Muscle of leg (tissue), 16 donors: ENCODE measurements at places on chromosomes 2 and 18. TPM values are rescaled to one million over a fixed set of nuclear protein-coding genes. Genes with fewer than 3 reads are reported as not detected.

Gene CDH7
- total RNA-seq: 0.98 TPM

Gene ST8SIA5
- total RNA-seq: 1.0 TPM

Gene CD8B2
- 0.09 TPM for total RNA-seq

Gene VWA3B
- total RNA-seq: 0.13 TPM

Gene SMYD5
- total RNA-seq: 31.8 TPM

Gene GPR35
- 1.1 TPM for total RNA-seq

Gene PAX8
- total RNA-seq: 0.44 TPM

Gene EVX2
- 0.18 TPM for total RNA-seq

- peaks cover 3% of the 10 kb centered on the region for H3K36me3 ChIP-seq
- H3K27me3 ChIP-seq: no peaks in the 10 kb centered on the region
- H3K27ac ChIP-seq: no peak overlapping the region
- H3K4me1 ChIP-seq: no peaks in the 10 kb centered on the region
Observed at GRCh38 chr2:189109921-189110397, 69.6 kb downstream of the COL5A2 start.

DNA sequence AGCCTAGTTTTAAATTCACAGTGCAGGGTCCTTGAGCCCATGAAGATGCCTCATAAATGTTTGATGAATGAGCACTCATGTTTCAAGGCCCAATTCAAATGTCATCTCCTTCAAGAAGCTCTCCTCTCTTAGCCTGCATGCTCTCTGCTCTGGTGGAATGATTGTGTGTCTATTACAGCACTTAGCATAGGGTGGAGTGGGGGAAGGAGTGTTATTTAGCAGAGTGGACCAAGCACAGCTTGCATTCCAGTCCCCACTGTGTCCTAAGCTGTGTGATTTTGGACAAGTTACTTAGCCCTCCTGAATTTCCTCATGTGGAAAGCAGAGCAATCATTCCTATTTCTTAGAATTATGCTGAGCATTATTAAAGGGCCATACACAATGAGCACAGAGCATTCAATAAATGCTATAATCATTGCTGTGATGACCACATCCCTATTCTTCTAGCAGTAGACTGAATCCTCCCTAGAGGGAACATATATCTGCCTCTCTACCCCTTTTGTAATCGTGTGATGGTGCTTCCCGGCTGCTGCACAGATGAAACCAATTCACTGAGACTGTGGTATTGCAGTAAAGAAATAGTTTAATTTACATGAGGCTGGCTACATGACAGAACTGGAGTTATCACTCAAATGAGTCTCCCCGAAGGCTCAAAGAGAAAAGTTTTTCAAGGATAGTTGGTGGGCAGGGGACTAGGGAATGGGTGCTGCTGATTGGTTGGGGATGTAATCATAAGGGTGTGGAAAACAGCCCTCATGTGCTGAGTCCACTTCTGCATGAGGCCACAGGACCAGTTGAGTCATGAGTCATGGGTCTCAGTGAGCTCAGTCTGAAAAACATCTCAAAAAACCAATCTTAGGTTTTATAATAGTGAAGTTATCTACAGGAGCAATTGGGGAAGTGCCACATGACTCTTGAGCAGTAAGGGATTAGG, 173.4 kb upstream of the NDUFV2 start:
- H3K27ac ChIP-seq: no peak overlapping the region
- no peaks in the 10 kb centered on the region for H3K27me3 ChIP-seq
- DNase-seq: no peak
- no peaks in the 10 kb centered on the region for H3K4me1 ChIP-seq
- H3K4me3 ChIP-seq: no peak overlapping the region

- H3K36me3 ChIP-seq: peaks cover 45% of the 10 kb centered on the region
- no peak for DNase-seq
- no peaks in the 10 kb centered on the region for H3K4me1 ChIP-seq
Observed at GRCh38 chr2:43887176-43887575, 48.4 kb downstream of the ABCG8 start.

DNA sequence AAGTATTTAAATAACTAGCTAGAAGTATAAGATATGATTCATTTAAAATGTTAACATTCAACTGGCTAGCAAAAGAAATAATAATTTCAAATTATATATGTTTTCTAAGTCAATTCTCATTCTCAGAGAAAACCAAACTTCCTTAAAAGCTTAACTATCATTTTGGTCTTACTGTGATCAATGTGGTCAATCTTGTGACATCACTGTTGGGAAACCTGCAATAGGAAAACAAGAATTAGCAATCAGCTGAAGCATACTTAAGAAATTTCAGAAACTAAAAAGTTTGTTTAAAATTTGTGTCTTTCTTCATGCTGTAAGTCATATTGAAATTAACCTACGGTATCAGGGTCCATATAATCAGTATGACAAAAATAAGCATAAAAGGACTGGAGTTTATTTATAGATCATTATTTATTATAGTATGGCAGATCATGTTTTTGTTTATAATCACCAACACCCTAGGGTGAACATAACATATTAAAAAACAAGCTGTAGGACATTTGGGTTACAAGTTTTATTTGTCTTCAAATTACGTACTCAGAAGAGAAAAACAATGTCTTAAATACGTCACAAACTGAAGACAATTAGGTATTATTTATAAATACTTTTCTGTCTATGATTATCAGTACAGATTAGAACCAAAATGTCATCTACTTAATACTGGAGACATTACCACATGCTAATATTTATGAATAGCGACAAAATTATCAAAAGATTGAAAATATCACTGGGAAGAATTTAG, 60.5 kb downstream of the BAZ2B start:
- no peaks in the 10 kb centered on the region for H3K36me3 ChIP-seq
- H3K4me3 ChIP-seq: no peak overlapping the region
- H3K4me1 ChIP-seq: no peaks in the 10 kb centered on the region
- no peaks in the 10 kb centered on the region for H3K27me3 ChIP-seq
- H3K27ac ChIP-seq: no peak overlapping the region

GRCh38 chr2:70789304-70790135, 923 bp downstream of the FIGLA start:
- H3K4me1 ChIP-seq: peaks cover 13% of the 10 kb centered on the region
- no peaks in the 10 kb centered on the region for H3K36me3 ChIP-seq
- no peak overlapping the region for H3K4me3 ChIP-seq

DNA sequence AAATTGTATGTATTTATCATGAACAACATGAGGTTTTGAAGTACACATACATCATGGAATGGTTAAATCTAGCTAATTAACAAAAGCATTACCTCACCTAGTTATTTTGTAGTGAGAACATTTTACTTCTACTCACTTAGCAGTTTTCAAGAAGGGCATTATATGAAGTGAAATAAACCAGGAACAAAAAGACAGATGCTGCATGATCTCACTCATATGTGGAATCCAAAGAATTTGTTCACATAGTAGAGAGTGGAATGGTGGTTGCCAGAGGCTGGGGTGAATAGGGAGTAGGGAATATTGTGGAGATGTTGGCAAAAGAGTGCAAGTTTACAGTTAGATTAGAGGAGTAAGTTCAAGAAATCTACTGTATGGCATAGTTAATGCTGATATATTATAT, 292.0 kb downstream of the ASXL3 start:
- H3K27ac ChIP-seq: no peak overlapping the region
- no peaks in the 10 kb centered on the region for H3K36me3 ChIP-seq
- H3K4me3 ChIP-seq: no peak overlapping the region
- H3K4me1 ChIP-seq: peaks cover 3% of the 10 kb centered on the region
- DNase-seq: peak; percentile 68
- no peaks in the 10 kb centered on the region for H3K27me3 ChIP-seq

GRCh38 chr18:70019991-70020390, 72.3 kb upstream of the CD226 start:
- no peak overlapping the region for H3K4me3 ChIP-seq
- H3K4me1 ChIP-seq: no peaks in the 10 kb centered on the region
- H3K36me3 ChIP-seq: peaks cover 13% of the 10 kb centered on the region
- no peaks in the 10 kb centered on the region for H3K27me3 ChIP-seq
- no peak for DNase-seq

GRCh38 chr18:47830772-47831171, 99.7 kb downstream of the SMAD2 start:
- H3K36me3 ChIP-seq: peaks cover 6% of the 10 kb centered on the region
- H3K27ac ChIP-seq: no peak overlapping the region
- H3K4me3 ChIP-seq: no peak overlapping the region
- no peak for DNase-seq
- no peaks in the 10 kb centered on the region for H3K27me3 ChIP-seq

DNA sequence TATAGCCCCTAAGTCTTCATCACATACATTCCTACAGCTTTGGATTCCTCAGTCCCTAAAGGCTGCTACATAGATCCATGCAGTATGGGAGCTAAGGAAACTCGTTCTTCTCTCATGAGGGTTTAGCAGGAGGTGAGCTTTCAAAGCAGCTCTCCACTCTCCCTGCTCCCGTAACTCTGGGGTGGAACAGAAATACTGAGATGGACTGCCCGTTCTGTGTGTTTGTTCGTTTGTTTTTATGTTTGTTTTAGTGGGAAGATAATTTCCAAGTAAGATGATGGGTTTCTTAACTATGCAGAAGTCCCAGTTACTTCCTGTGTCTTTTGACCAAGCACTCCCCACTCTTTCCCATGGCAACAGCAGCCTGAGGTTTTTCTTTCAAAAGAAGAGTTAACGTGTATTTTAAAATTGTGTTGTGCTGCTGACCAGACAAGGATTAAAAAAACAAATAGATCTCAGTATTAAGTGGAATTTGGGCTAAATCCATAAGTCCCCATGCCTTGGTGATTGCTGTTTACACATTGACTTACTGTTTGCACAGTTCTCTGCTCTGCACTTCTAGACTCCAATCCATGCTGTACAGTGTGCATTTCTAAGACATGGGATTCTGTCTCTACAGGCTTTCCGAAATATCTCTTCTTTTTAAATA, 156.4 kb upstream of the SH3BP4 start:
- no peak for DNase-seq
- no peaks in the 10 kb centered on the region for H3K36me3 ChIP-seq
- peaks cover 2% of the 10 kb centered on the region for H3K27me3 ChIP-seq
- no peaks in the 10 kb centered on the region for H3K4me1 ChIP-seq
- H3K4me3 ChIP-seq: no peak overlapping the region

DNA sequence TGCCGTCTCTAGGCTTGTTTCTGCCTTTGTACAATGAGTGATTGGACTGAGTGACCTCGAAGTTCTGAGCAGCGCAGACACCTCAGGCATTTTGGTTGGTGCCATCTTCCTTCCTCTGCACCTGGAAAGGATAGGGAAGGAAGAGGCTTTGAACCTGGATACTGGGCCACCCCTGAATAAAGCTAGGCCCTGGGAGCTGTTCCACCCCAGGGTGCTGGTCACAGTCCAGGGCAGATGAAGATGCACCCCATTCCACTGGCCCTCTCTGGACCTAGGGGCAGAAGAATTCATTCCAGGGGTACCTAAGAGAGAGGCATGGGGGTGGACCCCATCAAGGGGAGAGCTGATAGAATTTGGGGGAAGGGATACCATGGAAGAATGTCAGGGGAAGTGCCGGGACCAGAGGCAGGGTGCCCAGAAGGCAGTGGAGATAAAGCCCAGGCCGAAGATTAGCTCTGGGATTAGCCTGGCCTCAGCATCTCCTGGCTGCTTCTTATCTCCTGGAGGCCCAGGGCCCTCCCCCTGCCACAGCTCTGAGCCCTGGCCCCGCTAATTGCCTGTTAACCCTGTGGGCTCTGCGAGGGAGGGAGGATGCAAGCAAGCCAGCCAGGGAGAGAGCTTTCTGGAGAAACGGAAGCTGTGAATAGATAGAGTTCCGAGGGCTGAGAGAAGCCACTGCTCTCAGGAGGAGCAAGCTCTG, 11.4 kb downstream of the ASIC4 start:
- no peak overlapping the region for H3K27ac ChIP-seq
- peaks cover 82% of the 10 kb centered on the region for H3K27me3 ChIP-seq
- no peaks in the 10 kb centered on the region for H3K36me3 ChIP-seq
- DNase-seq: no peak
- H3K4me1 ChIP-seq: peaks cover 39% of the 10 kb centered on the region
- no peak overlapping the region for H3K4me3 ChIP-seq

GRCh38 chr18:37441821-37442220, 123.8 kb downstream of the CELF4 start:
- H3K27ac ChIP-seq: no peak overlapping the region
- H3K27me3 ChIP-seq: peaks cover 2% of the 10 kb centered on the region
- no peaks in the 10 kb centered on the region for H3K4me1 ChIP-seq

DNA sequence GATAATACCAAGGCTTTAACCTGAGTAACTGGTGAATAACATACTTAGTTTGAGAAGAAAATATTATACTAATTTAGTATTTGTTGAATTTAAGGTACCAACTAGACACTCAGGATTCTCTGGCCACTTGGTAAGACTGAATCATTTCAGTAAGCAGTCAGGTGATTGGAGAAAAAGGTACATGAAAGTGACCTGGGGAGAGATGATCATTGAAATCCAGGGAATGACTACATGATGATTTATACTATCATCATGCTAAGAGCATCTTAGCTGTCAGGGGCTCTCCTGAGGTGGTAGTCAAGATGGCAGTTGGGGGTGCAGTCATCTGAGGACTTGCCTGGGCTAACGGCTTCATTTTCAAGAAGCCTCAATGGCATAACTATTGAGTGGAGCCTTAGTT, 571.2 kb upstream of the ACVR2A start:
- H3K27me3 ChIP-seq: no peaks in the 10 kb centered on the region
- no peaks in the 10 kb centered on the region for H3K36me3 ChIP-seq
- H3K27ac ChIP-seq: no peak overlapping the region
- no peak for DNase-seq
- peaks cover 2% of the 10 kb centered on the region for H3K4me1 ChIP-seq

DNA sequence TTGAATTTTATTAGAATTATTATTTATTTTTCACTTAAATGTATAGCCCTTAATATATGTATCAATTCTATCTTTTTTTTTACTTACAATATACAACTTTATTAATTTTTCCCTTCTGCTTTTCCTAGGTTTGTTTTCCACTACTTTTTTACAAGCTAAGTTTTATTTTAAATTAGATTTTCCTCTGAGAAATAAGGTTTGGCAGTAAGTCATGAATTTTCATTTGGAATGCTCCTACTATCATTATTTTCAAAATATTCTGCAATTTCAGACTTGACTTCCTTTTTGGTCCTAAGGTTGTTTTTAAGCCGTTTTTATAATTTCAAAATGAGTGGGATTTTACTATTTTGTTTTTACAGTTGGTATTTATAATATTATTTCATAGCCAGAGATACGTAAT, 222.8 kb upstream of the PIEZO2 start:
- peaks cover 3% of the 10 kb centered on the region for H3K4me1 ChIP-seq
- no peak overlapping the region for H3K27ac ChIP-seq
- H3K36me3 ChIP-seq: no peaks in the 10 kb centered on the region
- H3K4me3 ChIP-seq: no peak overlapping the region

- peaks cover 6% of the 10 kb centered on the region for H3K4me1 ChIP-seq
- peak overlapping the region; percentile 85 for H3K27ac ChIP-seq
- H3K4me3 ChIP-seq: no peak overlapping the region
Observed at GRCh38 chr2:101130081-101130480, 21.1 kb downstream of the TBC1D8 start.
